Fibroblast of skin of left biceps (primary cell): ENCODE measurements at places on chromosomes 3 and 15.

DNA sequence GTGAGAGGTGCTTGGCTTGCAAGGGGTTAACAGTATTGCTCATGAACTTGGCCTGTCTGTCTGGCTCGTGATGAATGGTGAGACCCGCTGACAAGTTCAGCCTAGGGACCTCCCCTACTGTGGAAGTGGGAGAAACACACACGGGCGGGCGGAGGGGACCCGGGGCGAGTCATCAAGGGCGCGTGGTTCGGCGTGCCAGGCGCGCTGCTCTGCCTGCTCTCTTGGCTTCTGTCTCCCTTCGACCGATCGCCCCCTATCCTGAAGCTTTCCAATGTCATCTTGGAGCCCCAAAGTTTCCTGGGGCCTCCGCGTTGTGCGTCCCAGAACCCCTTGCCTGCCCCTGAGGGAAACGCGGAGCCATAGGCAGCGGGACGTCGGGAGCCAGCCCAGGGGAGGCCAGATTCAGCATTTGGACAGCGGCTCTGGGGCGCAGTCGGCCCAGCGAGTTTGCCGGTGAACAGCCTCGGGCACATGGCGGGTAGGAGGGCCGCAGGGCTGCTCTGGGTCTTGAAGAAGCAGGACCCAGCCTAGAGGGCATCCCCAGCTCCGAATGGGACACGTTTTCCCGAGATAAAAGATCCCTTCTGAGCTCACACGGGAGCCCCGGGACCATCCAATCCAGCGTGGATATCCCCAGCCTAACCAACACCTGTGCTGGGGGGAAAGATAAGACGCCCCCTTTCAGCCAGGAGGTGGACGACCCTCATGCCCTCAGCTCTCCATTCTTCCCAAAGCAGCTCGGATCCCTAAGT is 27.0 kb upstream of the POLG start:
- DNase-seq = no peak

DNA sequence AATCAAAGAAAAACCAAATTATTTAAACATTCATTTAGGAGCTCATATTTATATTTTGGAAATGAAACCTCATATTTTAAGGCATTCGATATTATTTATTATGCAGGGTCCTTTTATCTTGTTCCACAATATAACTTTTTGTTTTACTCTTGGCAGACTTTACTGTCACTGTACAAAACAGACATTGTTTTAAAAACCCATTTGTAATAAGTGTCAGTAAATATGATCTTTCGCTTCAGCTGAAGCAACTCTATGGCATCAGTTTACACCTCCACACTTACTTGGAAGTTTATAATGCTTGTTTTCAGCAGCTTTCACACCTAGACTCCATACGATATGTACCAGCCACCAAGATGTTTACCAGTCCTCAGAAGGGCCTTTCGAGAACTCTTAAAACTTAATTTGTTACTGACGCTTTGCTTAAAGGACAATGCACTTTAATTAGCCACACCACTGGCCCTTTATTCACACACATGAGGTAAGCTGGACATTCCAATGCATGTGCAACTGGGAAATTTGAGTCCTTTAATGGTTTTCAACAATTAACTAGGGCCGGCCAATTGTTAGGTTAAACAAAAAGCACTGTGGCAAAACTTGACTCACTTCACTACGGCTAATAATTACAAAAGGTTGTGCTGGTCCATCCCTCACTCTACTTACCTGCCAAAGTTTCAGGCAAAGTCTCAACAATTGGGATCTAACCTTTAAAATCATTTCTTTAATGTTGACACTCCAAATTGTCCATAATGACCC is 16.7 kb downstream of the WWTR1 start:
- no peak for DNase-seq

DNA sequence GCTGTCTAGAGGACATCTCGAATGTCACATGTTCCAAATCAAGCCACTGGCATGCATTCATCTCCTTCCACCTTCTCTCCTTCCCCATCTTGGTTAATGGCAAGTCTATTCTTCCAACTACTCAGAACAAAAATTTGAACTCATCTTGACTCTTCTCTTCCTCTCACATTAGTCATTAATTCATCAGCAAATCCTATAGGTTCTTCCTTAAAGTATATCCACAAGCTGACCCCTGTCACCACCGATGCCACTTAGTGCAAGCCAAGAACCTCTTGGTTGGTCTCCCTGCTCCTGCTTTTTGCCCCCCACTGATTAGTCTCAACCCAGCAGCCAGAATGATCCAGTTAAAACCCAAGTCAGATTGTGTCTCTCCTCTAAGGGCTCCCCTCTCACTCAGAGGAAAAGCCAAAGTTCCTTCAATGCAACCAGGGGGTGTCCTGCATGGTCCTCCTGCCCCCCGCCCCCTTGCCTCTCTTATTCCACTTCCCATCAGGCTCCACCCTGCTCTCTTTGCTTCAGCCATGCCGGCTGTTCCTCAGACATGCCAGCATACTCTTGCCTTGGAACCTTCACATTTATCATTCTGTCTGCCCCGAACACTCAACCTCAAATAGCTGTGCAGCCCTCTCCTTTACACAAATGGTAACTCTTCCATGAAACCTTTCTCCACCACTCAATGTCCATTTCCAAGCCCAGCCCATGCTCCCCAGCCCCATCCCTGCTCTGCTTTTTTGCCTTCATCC is 1.0 kb upstream of the GALNT15 start:
- no peak for DNase-seq

DNA sequence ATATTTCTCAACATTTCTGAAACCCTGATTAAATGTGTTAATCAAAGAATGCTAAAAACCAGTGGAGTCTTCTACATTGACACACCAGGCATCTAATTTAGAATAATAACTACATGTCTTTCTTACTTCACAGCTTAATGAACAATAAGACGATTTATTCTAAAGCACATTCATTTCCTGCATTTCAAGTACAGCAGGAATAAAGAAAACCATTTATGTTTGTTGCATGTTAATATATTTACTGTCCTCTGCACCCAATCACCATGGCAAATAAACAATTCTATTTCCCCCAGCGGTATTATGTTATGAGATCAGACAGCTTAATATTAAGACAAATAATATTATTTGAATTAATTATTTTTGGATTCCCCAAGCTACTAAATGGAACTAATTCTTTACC is 1336.3 kb upstream of the CADM2 start:
- DNase-seq = no peak

GRCh38 chr3:17044855-17045254 is 160.1 kb downstream of the PLCL2 start:
- DNase-seq = no peak

DNA sequence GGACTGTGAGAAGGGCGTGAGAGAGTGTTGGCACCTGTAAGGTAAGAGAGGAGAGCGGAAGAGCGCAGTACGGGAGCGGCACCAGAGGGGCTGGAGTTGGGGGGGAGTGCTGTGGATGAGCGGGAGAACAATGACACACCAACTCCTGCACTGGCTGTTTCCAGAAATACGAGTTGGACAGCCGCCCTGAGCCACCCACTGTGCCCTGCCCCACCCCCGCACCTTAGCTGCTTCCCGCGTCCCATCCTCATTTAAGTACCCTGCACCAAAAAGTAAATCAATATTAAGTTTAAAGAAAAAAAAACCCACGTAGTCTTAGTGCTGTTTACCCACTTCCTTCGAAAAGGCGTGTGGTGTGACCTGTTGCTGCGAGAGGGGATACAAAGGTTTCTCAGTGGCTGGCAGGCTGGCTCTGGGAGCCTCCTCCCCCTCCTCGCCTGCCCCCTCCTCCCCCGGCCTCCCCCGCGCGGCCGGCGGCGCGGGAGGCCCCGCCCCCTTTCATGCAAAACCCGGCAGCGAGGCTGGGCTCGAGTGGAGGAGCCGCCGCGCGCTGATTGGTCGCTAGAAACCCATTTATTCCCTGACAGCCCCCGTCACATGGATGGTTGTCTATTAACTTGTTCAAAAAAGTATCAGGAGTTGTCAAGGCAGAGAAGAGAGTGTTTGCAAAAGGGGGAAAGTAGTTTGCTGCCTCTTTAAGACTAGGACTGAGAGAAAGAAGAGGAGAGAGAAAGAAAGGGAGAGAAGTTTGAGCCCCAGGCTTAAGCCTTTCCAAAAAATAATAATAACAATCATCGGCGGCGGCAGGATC is at the start of gene SOX2:
Gene SOX2, plus strand, starts transcription at position 601 of the 811 bp plus-strand sequence. CDS start 436 bp downstream, outside the sequence.
- DNase-seq = no peak

GRCh38 chr3:49804141-49805041 is 1.3 kb downstream of the INKA1 start:
- no peak for DNase-seq

GRCh38 chr3:160746976-160747375 is 9.1 kb upstream of the PPM1L start:
- DNase-seq = no peak

DNA sequence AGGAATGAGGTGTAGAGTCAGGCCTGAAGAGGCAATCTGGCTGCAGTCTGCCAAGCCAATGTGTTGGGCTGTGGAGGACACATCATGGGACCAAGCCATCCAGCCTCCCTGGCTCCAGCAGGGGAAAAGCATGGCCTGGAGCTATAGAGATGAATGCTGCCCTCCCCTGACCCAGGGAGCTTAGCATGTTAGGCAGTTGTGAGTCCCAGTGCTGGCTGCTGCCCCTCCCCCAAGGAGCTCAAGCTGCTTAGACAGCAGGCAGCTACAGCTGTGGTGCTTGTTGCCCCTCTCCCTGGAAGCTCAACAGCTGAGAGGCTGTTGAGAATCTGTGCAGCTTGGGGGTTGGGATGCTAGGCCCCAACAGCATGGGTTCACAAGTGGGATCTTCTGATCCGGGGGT is 85.6 kb upstream of the DNAJC19 start:
- DNase-seq = no peak

DNA sequence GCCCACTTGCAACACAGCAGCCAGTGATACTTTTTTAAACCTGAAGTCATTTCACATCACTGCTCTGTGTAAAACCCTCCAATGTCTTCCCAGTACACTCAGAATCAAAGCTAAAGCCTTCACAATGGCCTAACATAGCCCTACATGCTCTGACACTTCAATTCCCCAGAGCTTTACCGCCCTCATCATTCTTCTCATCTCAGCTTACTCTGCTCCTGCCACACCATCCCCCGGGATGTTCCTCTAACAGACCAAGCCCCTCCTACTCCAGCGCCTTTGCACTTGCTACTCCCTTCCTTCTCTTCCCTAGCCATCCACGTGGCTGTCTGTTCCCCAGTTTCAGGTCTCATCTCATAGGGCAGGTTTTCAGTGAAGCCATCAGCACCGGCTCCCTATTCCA is 194.0 kb downstream of the SSR3 start:
- no peak for DNase-seq

GRCh38 chr3:99126316-99126715 is 224.8 kb upstream of the DCBLD2 start:
- no peak for DNase-seq

DNA sequence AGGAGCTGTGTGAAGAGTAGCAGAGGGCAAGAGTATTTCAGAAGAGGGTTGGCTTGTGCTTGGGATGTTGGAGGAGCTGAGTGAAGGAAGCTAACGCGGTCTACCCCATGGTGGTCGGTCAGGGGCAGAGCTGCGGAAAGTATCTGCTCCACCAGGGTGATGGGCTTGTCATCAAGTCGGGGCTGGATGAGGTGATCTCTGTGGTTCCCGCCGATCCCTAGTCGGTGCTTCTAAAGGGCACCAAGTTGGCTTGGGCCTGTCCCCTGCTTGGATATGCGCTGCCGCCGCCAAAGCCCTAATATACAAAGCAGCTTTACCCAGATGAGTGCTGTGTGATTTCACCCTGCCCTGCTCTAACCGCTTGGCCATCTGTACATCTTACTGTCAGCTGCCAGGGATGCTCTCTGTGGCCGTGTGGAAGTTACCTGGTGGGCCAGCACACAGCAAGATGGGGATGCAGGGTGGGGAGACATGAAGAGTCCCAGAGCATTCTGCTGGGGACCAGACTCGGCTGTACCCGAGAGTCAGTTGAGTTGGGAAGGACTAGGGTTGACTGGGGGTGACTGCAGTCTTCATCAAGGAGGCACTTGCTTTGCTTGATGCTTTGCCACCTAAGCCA is 226.1 kb upstream of the BHLHE40 start:
- no peak for DNase-seq

- DNase-seq = no peak
Measured at GRCh38 chr15:39040861-39041260, 476.2 kb upstream of the RASGRP1 start.

GRCh38 chr3:141116721-141117120 is 65.6 kb downstream of the SPSB4 start:
- no peak for DNase-seq

DNA sequence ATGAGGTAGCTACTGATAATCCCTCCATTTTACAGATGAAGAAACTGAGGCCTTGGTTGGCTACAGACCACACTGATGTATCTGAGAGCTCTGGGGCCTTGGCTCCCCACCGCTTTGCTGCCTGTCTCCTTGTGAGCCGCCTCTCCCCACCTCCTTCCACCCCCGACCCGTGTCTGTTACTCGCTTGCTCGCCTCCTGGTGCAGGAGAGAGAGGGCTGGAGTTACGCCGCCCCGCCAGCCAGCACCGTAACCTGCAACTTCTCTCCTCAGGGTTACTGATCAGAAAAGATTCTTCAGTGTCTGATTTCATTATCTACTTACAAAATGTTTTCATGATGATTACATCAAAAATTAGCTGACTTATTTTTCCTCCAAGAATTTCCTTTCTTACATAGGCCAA is 34.1 kb downstream of the TM2D3 start:
- no peak for DNase-seq

GRCh38 chr3:178707311-178708031 is 171.2 kb downstream of the KCNMB2 start:
- DNase-seq = no peak

- no peak for DNase-seq
Measured at GRCh38 chr15:101068961-101069653, 149.9 kb downstream of the LRRK1 start.

DNA sequence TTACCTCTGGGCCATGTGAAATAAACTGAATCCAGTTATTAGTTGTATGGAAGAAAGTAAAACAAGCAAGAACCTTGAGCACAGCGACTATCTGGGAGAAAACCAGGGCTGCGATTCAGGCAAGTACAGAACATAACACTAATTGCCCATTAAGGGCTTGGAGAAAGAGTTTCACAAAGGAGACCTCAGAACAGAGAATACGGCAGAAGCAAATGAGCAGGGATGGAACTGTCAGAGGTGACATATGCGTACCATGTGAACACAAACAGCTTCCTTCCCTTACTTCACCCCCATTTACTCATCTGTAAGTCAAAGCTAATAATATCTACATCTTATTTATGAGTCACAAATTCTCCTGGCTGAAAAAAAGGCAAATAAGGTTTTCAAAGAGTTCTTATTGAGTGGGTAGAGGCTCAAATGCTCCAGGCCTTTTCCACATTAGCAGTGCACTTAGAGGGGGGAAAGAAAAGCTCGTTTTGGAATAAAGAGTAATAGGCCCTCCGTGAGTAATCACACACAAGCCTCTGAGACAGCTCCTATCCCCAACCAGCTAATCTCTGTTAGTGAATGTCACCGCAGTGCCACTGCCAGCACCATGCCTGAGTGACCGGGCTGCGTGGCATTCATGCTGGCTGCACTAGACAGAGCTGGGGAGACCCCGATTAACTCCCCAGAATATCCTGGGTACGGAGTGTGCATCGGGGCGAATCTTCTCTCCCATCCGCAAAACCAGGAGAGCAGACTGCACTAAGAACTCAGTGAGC is 2.6 kb downstream of the PCSK6 start:
- DNase-seq = peak; percentile 8

- DNase-seq = no peak
Measured at GRCh38 chr3:123597561-123597960, 12.7 kb upstream of the HACD2 start.
